GM10248 (cell line): ENCODE measurements at places on chromosomes 13 and 19.
A peak's percentile ranks its signal among the peaks of the same experiment; 100 is the strongest.

- no peak for DNase-seq
Measured at GRCh38 chr13:97328222-97328790, 105.7 kb upstream of the RAP2A start.

DNA sequence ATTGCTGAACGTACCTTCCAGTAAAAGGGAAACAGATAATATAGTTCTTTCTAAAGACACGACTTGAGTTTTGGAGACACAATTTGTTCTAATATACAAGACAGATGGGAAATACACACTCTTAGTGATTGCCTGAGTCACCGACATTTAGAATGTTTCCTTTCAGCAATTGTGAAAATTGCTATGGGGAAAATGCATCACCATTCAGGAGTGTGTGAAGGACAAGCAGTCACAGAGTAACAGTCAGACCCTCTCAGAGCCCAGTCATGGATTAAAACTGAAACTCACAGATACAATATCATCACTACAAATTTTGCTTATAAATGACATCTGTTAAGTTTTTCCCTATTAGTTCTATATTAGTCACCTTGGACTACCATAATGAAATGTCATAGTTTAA is 286.1 kb downstream of the SPRY2 start:
- no peak for DNase-seq

DNA sequence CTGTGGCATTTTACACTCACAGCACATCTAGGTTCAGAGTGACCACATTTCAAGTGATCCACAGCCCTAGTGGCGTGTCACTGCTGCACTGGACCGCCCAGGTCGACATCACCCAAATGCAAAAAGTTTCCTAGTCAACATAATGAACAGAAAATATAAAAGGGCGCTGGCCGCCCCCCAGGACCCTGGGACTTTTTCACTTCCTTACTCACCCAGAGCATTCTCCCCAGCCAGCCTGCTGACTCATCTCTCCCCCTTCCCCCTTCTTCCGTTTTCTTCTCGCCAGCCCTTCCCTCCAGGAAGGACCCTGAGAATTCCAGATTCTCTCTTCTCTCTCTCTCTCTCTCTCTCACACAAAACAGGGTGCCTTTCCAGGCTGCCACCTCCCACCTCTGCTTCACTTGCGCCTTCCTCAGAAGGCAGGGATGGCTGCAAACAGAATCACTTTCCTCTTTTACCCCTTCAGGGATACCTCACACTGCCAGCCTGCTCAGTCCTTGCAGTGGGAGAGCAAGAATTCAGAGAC is 21.0 kb upstream of the GRWD1 start:
- peak; percentile 65 for DNase-seq

- DNase-seq = no peak
Measured at GRCh38 chr19:2027361-2027760, 11.8 kb upstream of the BTBD2 start.

- DNase-seq = no peak
Measured at GRCh38 chr13:29918845-29919244, 68.4 kb upstream of the UBL3 start.

DNA sequence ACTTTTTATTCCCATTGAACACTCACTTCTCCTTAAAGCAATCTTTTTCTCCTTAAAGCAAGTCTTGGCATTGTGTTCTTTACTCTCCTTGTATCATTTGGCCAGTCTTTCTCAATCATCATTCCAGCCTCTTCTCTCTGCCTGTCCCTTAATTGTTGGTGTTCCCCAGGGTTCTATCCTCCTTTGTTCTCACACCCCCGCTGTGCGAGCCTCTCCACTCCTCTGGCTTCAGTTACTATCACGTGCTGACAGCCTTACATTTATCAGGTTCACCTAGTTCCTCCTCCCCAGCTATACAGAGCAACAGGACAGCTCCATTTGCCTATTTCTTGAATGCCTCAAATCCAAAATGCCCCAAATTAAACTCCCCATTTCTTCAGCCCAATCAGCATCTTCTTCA is 24.6 kb downstream of the CYSLTR2 start:
- no peak for DNase-seq

- DNase-seq = no peak
Measured at GRCh38 chr19:15394426-15394825, 14.8 kb upstream of the AKAP8 start.

- DNase-seq = no peak
Measured at GRCh38 chr13:67136157-67136556, 94.0 kb downstream of the PCDH9 start.

DNA sequence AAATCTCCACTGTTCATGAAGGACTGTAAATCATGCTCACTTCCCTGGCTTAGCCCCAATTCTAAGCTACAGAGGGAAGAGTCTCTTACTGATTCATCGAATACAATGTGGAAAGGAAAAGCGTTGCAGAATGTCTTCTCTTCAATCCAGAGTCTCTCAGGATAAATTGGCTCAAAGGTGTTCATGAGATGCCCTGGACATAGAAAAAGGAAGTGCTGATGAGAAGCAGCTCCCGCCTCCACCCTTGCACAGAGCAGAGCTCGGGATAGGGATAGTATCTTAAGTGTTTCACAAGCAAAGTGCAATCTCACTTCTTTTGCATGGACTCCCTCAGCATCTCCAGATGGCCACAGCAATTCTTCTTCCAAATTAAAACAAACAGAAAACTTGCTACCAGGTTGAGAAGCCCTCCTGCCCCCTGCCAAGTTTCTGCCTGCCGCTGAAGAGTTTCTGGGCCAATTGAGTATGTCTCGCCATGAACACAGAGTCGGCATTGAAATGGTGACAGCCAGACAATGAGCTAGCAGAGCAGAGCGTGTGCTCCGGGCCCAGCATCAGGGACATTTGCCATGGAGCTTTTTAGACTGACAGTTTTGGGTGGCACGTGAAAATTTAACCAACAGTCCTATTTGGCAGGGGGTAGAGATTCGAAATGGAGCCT is 85.7 kb downstream of the C13orf42 start:
- DNase-seq = no peak

DNA sequence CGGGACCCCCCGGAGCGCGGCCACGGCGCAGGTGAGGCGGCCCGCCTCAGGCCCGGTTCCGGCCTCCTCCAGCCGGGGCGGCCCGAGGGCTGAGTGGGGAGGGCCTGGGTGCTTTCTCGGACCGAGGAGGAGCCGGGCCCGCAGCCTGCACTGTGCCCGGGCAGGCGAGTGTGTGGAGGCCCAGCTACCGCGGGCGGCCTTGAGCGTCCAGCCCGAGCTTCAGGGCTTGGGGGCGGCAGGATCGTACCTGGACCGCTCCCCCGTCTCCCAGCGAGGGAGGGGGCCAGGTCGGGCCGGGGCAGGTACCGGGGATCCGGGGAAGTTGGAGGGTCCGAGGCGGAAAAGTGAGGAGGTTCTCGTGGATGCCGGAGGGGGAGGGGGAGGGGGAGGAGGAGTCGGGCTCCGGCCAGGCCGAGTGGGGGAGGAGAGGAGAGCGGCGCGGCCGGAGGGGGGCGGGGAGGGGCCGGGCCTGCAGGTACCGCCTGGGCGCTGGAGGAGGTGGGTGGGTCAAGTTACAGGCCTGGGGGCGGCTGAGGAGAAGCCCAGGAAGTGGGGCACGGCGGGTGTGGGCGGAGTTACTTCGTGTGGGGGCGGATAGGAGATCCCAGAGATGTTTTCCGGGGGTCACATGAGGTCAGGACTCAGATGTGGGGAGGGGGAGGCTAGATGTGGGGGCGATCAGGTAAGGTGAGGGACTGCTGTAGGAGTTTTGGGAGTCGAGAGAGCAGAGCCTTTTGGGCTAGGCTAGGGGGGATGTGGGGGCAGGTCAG is 545 bp downstream of the NACC1 start:
- peak; percentile 76 for DNase-seq

DNA sequence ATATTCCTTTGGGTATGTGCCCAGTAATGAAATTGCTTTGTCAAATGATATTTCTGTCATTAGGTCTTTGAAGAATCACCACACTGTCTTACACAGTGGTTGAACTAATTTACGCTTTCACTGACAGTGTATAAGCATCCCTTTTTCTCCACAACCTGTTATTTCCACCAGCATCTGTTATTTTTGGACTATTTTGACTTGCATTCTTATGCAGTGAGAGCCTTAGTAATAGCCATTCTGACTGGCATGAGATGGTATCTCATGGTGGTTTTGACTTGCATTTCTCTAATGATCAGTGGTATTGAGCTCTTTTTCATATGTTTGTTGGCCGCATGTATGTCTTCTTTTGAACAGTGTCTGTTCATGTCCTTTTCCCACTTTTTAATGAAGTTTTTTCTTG is 92.0 kb upstream of the SPATA13 start:
- no peak for DNase-seq
